ENCODE measurements at places on chromosomes 4 and X. TPM values are rescaled to one million over a fixed set of nuclear protein-coding genes. Genes with fewer than 3 reads are reported as not detected.

SLITRK2 gene
- 0.31 TPM for total RNA-seq

PPARGC1A gene
- total RNA-seq: 5.7 TPM

IQCM gene
- total RNA-seq: not detected

MAGEA10 gene
- total RNA-seq: not detected
